ENCODE measurements at places on chromosomes 3 and 15.

DNA sequence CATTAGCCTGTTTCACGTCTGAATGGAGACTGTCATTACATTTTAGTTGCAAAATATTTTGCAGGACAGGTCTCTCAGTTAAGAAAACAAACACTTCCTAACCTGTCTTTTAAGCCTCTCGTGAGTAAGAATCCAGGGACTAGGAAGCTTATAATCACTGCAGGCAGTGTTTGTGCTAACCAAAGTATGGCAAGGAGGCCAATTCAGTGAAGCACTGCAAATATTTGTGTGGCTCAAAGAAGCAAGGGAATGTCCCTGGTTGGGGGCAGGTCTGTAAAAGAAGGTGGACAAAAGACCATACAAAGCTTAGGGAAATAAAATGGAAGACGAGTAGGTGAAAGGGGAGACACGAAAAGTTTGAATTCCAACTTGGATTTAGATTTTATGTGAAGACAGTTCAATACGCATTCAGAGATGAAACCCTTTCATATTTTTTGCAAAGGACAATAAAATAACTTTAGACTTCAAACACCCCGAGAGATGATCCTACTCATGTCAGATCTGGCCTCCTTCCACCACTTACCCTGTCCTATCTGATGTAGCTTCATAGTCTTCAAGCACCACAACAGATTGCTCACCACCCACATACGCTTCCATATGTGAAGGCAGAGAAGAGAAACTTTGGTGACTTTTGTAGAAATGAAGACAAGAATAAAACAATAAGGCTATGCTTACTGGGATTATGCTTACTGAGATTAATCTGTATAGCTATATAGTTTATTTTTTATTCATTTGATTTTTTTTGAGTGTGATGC is 240.9 kb downstream of the TUSC7 start:
- DNase-seq, result no peak

GRCh38 chr3:29410660-29411405 is 130.0 kb downstream of the RBMS3 start:
- DNase-seq, result no peak

DNA sequence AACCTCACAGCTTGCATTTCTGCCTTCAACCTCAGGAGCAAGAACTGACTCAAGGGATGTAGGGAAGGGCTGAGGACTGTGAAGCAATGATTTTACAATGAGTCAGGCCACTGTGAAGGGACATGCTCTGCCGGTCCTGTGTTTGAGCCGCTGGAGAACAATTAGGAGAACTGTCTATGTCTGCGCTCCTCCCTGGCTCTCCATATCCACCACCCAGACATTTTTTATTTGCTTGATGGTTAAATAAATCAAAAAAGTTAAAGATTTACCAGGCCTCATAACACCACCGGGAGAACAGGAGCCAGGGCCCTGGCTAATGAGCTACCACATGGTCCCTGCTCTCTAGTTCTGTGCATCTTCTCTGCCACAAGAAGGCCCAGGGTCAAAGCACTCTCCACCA is 29.6 kb downstream of the SEC61A1 start:
- DNase-seq, result no peak

- no peak for DNase-seq
These were observed 76.6 kb downstream of the TBC1D2B start for GRCh38 chr15:78000927-78001249.

GRCh38 chr3:108415661-108416060 is 94.7 kb downstream of the MYH15 start:
- no peak for DNase-seq

DNA sequence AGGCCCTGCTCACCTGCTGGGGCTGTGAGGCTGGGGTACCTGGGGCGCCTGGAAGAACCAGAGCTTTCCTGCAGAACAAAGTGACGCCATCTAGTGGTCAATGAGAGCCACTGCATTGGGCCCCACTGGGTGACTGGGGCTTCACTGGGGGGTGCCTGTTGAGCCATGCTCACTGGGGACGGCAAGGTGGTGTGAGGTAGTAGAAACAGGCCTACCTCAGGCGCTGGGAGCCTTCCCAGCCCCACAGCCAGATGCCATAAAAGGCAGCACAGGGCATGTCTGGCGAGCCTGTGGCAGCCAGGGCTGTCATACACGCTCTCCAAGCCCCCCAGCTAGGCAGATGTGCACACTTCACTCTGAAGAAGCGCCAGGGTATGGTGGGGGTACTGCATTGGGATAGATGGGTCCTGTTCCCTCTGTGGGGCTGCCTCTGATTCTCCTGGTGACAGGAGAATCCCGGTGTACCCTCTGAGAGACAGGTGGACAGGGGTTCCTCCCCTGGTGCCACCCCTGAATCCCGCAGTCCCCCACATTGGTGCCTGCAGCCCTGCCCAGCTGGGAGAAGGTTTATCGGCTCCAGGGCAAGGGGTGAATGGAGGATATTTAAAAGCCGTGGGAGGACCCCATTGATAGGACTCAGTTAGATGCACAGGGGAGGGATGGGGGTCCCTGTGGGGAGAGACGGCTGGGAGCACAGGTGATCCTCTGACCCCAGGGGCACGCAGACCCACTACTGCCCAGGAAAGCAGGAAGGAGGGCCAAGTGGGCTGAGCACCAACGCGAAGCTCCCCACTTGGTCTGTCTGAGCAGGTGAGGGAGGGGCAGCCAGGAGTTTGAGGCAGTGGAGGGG is 178.8 kb downstream of the NSMCE3 start:
- DNase-seq, result peak; percentile 64

GRCh38 chr15:50148362-50148963 is 29.4 kb upstream of the ATP8B4 start:
- DNase-seq, result no peak

- DNase-seq, result no peak
These were observed 655 bp upstream of the TMOD3 start for GRCh38 chr15:51828621-51829375.

- no peak for DNase-seq
These were observed 46.8 kb upstream of the VPS8 start for GRCh38 chr3:184765047-184765729.

- DNase-seq, result no peak
These were observed 83.6 kb upstream of the CCDC39 start for GRCh38 chr3:180762866-180763265.

- no peak for DNase-seq
These were observed 29.5 kb downstream of the P2RY14 start for GRCh38 chr3:151248772-151249337.

DNA sequence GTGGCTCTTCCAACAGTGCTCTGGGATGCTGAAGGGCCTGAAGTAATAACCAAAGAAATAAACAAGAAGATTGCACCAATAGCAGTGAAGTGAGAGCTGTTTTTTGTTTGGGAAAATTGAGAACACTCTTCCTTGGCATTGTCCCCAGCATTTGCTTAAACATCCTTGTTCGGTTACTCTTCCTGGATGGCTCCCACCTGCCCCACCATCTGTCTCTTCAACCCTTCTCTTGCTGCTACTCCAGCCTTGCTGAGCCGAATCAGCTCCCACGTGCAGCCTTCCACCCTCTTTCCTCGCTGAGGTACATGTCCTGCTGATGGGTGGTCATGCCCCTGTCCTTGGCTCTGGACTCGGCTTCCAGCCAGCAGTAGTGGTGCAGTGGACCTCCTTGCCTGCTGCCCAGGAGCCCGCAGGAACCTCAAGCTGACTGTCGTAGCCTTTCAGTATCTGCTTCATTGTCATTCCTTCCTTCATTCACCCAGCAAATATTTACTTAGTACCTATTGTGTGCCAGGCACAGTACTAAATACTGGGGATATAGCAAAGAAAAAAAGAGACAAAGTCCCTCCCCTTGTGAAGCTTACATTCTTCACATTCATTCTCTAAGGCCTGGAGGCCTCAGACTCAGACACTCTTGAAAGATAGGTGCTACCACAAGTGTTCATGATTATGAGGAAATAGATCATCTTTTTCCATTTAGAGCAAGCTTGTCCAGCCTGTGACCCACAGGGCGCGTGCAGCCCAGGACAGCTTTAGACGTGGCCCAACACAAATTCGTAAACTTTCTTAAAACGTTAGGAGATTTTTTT is 17.1 kb upstream of the VILL start:
- DNase-seq, result no peak

- DNase-seq, result no peak
These were observed 28.8 kb upstream of the CACNA2D2 start for GRCh38 chr3:50532062-50532705.

DNA sequence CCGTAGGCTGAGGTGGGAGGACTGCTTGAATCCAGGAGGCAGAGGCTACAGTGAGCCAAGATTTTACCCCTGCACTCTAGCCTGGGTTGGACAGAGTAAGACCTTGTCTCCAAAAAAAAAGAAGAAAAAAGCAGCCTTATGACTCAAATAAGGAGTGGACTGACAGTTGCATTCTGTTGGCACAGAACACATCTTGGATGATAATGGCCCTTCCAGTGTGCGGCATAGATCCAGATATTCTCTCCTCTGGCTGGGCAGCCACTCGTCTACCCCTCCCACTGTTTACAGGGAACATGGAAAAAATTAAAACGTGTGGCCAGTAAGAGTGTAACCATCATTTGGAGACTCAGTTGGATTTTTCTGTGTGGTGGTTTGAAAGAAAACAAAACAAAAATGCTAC is 118.6 kb upstream of the RNF7 start:
- DNase-seq, result no peak

GRCh38 chr15:77541421-77542181 is 91.1 kb downstream of the LINGO1 start:
- DNase-seq, result no peak

GRCh38 chr3:141236361-141236760 is 4.7 kb downstream of the PXYLP1 start:
- no peak for DNase-seq

- no peak for DNase-seq
These were observed 151.1 kb upstream of the ARHGEF26 start for GRCh38 chr3:153970047-153970446.

GRCh38 chr3:39250116-39250747 is 29.6 kb downstream of the CX3CR1 start:
- DNase-seq, result no peak

DNA sequence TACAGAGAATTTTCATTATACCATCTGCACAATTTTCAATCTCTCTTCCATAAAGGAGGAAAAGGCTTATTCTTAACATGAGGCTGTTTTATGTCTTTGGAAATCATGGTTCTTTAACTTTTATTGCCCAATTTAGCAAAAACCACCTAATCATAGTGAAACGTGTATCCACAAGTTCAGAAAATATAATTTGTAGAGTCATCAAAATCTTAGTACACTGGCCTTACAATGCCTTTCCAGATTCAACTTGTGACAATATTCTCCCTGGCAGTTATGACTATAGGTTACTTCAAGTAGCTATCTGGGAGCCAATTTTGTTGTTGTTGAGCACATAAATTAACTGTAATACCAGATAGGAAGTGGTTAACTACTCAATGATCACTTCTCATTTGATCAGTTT is 10.9 kb downstream of the BNIP2 start:
- no peak for DNase-seq

- DNase-seq, result no peak
These were observed 163.5 kb downstream of the OPA1 start for GRCh38 chr3:193756536-193756935.

DNA sequence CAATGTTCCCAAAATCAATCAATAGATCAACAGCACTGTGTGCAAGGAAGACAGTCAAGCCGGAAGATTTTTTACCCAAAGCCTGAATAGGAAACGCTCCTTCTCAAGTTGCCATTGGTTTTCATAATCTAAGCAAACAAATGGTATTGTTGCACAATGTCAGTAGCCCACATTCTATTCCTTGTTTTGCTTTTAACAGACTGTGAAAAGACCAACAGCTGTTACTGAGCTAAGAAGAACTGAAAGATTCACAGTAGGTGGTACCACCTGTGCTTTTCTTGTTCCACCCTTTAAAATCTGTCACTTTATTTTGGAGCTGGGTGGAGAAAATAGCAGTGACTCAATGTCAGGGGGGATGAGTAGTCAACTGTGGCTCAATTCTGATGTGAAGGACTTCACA is 357.5 kb upstream of the CADM2 start:
- no peak for DNase-seq

DNA sequence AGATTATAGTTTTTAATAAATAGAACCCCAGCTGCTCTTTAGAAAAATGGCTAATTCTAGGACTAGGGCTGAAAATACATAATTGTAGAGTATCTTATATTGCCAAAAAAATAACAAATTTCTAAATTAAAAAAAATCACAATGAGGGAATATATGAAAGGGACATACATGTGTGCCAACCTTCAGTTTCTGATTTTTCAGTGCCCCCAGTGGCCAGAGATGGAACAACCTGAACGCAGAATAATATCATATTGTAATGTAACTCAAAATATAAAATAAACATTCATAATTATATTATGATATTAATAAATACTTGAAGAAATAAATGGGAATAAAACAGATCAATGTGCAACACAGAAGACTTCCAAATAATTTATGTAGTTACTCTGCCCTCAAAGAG is 460.5 kb downstream of the ZNF385D start:
- no peak for DNase-seq

DNA sequence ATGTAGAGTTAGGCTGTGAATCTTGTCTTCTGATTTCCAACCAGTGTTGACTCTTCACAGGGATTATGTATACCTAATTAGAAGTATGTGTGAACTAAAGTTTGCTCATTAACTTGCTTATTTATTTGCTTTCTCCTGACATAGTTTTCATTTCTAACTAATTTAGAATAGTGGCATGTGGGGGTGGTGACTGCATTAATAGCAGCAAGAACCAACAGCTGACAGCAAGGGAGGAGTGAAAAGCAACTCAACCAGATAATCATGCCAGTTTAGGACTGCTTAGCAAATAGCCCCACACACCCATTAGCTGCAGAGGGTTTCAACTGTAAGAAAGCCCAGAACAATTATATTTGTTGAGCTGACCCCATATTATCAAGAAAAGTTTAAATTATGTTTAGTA is 3.8 kb downstream of the ST3GAL6 start:
- no peak for DNase-seq

DNA sequence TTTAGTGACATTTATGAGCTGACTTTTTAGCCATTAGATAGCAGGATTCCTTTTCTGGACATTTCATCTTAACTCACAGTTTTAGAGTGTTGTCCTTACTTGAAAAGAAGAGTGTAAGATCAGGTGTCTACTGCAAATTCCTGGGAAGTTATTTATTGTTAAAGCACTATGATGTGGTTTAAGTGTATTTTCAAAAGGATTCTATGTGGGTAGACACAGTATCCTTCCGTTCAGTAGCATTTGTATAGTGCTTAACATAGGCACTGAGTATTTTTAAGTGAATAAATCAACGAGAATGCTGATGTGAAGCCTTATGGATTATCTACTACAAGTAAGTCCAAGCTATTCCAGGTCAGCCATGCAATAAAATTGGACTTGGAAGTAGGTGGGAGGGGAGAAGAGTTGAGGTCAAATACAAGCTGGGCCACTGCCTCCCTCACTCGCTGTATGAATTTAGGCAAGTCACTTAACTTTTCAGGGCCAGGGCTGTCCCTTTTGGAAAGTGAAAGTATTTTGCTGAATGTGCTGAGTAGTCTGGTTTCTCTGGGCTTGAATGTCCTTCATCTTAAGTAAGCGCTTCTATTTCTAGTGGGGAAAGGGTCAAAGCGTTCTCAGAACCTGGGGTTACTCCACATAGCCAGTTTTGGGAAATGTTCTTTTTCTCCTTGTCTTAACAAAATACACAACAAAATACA is 48.6 kb downstream of the GAP43 start:
- DNase-seq, result no peak

- DNase-seq, result no peak
These were observed 156.3 kb downstream of the MTHFS start for GRCh38 chr15:79740561-79740960.

GRCh38 chr15:39188930-39189329 is 391.9 kb upstream of the THBS1 start:
- DNase-seq, result no peak

All from stimulated activated CD4-positive, alpha-beta T cell treated with anti-CD3 and anti-CD28 coated beads, Interleukin-15, amount 100 ng/mL, for 24 hours (primary cell).